Stimulated activated CD8-positive, alpha-beta memory T cell treated with anti-CD3 and anti-CD28 coated beads, Interleukin-2, amount 100 ng/mL, for 1 hour (primary cell): ENCODE measurements at places on chromosomes 3 and 15.

DNA sequence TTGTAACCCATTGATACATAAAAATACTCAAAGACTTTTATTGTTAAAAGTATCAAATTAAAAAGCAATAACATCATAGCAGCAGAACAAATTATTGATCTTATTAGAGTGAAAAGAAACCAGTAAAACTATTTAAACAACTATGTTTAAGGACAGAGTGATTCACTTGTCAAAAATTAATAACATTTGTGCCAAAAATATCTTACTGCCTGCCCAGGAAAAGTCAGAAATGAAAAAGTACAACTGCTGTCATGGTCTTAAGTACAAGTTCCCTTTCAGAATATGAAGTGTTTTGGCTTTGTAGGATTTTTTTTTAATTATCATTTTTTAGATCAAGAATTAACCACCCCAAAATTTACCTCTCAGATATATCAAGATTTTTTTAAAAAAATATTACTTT lies 3.4 kb downstream of the IFT57 start:
- DNase-seq, result no peak

DNA sequence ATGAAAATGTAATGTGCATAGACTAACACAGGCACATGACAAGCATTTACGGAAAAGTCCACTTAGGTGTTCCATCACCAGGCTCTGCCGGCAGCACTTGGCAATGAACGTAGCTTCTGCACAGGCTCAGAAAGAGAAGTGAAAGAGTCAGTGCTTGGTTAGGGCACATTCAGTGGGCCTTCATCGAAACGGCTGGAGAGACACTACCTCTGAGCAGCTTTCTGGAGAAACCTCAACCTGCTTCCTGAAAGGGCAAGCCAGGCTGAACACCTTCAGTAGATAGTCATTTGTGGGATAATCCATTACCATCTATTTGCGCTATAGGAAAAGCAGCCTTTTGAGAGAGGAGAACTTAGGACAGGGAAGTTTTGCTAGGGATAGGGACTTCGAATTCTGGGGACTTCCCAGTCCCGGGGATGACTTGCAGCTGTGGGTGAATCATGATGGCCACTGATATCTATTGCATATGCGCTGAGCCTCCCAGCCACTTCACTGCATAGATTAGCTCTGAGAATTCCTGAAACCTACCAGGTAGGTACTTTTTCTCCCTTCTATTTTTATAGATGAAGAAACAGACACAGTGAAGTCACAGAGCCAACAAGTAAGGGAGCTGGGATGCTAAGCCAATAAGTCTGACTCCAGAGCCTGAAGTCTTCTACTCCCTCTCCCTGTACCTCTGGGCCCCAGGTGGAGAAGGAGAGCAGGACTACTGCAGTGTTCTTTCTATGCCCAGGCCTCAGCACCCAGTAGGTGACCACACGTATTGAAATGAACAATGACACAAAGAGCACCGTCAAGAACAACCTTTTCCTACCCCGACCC lies 4.2 kb upstream of the SH2D7 start:
- DNase-seq, result no peak

GRCh38 chr3:60238550-60238949 lies 1012.7 kb downstream of the FHIT start:
- no peak for DNase-seq

GRCh38 chr15:68232449-68232848 lies 2.9 kb upstream of the CLN6 start:
- DNase-seq, result no peak

- DNase-seq, result no peak
Measured at GRCh38 chr3:99506-99905, 97.1 kb upstream of the CHL1 start.

DNA sequence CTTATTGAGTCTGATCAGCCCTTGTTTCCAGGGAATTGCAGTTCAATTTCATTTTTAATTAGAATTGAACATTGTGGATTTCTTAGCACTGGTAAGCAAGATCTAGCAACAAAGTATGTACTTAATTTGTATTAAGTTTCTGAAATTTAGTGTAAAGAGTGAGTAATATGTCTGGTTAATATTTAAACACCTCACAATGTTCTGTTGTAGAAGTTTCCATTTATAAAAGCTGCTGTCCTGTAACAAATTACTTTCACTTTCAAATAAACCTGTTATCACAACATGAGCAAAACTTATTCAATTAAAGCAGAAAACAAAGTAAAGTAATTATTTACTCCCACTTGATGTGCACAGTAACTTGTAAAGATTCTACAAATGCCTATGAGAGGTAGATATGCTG lies 448.5 kb downstream of the NAALADL2 start:
- DNase-seq, result no peak

DNA sequence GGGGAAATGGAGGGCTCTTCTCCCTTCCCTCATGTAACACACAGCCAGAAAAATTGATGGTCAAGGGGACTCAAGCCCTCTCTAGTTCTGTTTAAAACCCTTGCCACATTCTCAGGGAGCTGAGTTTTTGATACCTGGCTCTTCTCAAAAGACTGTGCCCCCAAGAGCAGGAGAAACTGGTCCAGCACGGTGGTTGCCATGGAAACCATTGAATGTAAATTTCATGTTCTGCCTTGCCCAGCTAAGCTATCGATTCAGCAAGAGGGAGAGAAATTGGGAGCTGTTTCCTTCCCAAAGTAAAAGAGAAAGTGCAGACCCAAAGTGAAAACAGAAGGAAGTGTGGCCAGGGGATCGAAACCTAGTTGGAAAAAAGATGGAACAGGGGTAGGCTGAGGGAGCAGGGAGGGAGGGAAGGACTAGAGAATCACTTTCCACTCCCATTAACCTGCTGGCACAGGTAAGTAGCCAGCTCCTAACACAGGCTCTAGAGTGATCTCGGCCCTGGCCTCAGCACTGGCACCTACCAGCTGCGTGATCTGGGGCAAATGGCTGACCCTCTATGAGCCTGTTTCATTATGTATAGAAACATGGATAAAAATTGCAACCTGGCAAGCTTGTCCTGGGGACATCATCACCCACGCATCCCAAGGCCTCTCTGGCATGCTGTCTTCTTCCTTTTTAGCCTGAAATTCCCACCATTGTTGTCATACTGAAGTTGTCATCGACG lies 140.9 kb downstream of the TPRA1 start:
- DNase-seq, result no peak

DNA sequence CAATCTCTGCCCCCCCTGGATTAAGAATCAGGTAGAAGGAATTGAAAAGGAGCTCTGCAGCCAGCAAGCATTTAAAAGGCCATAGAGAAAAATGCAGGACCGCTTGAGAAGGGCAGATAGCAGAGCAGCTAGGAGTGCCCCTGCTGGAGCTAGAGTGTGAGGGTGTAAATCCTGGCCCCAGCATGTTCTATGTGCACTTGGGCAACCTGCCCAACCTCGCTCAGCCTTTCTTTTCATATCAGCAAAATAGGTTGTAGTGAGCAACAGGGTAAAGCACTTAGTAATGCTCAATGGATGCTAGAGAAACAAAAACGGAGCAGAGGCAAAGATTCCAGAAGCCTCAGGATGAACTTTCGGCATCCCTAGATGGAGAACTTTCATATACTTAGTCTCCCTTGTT lies 25.0 kb upstream of the THBS1 start:
- DNase-seq, result no peak

GRCh38 chr3:25618028-25618427 lies 46.7 kb downstream of the TOP2B start:
- DNase-seq, result no peak

DNA sequence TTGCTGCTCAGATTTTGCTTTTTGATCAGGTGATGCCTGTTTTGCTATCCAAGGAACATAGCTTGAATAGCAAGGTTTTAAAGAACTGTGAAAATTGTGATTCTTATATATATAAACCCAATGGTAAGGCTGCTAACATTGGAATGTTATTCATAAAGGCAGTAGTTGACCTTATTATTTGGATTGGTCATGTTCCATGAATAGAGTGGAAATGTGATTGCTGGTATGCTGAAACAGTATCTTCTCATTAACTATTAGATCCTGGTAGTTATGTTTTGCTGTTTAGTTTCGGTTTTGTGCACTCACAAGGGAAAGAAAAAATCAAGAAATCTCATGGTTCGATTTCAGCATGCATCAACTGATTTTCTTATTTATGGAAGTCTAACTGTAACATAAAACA lies 78.7 kb upstream of the NPHP3 start:
- no peak for DNase-seq

GRCh38 chr15:43702174-43702573 lies 8.5 kb downstream of the CKMT1A start:
- DNase-seq, result no peak

DNA sequence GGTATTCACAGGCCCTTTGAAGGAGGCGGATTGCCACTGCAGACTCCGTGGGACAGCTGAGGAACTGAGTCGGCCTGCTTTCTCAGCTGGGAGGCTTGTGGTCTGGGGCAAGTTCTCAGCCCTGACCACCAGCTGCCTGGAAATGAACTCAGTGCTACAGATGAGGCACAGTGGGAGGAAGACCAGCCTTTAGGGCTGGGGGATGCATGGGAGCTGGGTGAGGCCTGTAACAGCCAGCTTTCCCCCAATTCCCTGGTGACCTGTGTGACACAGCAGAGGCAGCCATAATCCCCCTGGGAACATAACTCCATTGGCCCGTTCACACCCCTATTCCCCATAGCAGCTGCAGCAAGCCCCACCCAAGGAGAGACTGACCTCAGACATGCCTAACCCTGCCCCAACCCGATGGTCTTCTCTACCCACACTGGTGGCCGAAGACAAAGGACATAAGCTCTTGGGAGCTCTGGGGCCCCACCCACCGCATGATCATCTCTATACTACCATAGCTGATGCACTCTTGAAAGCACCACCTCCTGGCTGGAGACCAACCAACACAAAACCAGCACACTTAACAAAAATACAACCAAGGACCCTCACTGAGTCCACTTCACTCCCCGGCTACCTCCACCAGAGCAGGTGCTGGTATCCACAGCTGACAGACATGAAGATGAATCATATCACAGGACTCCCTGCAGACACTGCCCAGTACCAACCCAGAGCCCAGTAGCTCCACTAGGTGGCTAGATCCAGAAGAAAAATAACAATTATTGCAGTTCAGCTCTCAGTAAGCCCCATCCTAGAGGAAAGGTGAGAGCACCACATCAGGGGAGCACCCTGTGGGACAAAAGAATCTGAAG lies 24.9 kb downstream of the ZMAT3 start:
- DNase-seq, result no peak

GRCh38 chr3:158842976-158843375 lies 41.1 kb downstream of the MFSD1 start:
- no peak for DNase-seq

GRCh38 chr3:107676469-107677309 lies 153.9 kb downstream of the BBX start:
- no peak for DNase-seq

DNA sequence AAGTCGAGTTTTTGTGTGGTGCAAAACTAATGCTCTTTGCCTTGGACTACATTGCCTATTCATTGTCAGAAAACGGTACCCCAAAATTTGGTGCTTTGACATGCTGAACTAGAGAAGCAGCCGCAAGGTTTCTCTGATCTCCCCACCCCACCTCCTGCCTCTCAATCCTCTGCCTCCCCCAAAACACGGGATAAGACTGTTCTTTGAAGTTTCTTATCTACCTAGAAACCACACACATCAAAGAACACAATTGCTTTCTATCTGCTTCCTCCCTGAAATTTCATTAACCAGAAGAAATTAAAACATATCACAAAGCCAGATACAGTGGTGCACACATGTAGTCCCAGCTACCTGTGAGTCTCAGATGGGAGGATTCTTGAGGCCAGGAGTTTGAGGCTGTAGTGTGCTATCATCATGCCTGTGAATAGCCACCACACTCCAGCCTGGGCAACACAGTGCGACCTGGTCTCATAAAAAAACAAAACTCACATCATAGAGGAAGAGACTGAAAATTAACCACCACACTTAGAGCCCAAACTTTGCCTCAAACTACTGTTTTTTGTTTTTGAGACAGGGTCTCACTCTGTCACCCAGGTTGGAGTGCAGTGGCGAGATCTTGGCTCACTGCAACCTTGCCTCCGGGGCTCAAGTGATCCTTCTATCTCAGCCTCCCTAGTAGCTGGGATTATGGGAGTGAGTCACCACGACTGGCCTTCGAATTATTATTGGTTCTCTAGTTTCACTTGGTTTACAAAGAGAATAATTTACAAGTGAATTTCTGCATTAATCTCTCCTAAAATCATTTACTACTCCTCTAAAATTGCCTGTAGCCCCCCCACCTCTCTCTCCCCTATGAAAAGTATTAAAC lies 2.7 kb upstream of the PCNP start:
- no peak for DNase-seq

DNA sequence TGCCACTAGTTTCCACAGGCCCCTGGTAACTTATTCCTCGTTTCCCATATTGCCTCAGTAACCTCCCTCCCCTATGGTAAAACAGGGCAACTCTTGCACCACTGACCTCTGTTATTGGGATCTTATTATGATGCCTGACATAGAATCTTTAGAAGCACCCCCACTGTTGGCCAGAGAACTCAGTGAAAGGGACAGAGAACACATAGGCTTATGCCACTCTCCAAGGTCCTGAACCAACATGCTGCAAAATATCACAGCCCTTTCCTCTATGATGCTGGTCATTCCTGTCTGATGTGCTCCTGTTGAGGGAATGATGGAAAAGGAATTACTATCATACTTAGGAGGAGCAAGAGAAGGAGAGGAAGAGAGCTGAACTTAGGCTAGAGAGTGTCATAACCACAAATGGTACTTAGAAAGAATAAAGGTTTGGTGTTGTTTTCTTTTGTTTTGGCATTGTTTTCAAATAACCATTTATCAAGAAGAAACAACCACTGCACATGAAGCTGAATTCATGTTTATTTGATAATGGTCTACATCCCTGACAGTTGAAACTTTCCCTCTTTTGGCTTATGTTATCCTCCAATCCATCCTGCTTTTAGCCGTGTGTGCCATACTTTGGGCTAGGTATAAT lies 330.2 kb downstream of the EPHB1 start:
- no peak for DNase-seq

- no peak for DNase-seq
Measured at GRCh38 chr15:87949575-87950223, 306.8 kb downstream of the NTRK3 start.

DNA sequence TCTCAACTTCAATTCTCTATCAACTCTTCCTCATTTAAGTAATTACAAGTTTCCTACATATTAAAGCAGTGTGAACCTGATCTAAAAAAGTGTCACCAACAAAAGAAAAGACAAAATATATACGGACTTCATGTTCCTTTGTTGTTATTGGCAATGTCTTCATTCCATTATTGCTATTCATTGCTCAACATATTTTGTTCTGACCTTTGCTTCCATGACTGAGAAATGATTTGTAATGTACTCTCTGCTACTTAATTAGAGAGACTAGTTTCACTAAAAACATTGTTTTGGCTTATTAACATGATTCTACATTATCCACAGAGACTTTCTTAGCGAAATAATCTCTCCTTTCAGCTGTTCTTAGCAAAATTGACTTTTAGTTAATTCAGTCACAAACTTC lies 657.2 kb upstream of the ROBO1 start:
- no peak for DNase-seq

- no peak for DNase-seq
Measured at GRCh38 chr15:94047566-94047965, 183.8 kb upstream of the MCTP2 start.

DNA sequence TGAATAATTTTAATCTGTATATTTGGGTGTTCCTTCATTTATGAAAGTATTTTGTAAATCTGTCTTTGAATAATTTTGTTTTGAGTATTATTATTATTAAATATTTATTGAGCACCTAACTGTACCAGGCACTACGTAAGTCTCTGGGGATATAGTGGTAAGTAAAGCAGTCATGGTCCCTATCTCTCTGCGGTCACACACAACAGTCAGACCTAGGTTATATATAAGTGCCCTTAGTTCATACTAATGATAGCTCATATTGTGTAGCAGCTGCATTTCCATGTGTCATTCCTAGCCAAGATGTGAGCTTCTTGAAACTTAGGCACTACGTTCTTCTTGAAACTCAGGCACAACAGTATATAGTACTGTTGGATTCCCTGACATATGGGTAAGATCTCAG lies 12.4 kb downstream of the NKTR start:
- no peak for DNase-seq
